Erythroblast (primary cell): ENCODE measurements at places on chromosomes 2 and 18.

GRCh38 chr18:43651057-43651456, 373.8 kb upstream of the SYT4 start:
- DNase-seq, result no peak

DNA sequence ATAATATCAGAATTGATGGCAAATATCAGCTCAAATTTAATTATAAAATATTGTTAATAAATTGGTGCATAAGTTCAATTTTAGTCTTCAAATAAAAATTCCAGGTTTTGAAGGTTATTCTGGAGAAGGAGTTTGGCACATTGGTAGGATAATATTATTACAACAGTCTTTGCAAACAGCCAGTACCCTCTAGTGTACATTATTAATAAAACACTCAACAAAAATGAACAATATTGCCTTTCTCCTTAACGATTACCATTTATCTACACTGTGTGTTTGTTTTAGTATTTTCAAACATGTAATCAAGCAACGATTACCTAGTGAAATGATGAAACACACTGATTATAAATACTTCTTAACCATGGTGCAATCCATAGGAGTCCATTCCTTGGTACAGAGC, 334.0 kb upstream of the FSIP2 start:
- DNase-seq, result no peak

DNA sequence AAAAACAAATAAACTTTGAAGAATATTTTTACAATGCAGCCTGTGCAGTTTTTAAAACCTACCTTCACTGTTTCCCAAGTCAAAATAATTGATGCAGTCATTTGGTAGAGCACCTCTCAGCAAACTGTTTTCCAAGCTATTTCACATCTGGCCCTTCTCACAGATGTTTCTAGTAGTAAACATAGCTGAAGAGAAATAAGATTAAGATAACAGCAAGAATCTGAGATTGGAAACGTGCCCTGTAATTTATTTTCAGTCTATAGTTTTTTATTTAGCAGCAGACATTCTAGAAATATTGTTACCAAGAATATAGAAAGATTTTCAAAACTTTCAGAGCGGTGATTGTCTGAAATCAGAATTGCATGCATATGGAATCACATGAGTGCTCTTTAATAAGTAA, 440.2 kb downstream of the TRIB2 start:
- no peak for DNase-seq

GRCh38 chr2:202718614-202719013, 83.8 kb downstream of the FAM117B start:
- DNase-seq, result no peak

- no peak for DNase-seq
Observed at GRCh38 chr18:13241893-13242175, 23.3 kb downstream of the LDLRAD4 start.

DNA sequence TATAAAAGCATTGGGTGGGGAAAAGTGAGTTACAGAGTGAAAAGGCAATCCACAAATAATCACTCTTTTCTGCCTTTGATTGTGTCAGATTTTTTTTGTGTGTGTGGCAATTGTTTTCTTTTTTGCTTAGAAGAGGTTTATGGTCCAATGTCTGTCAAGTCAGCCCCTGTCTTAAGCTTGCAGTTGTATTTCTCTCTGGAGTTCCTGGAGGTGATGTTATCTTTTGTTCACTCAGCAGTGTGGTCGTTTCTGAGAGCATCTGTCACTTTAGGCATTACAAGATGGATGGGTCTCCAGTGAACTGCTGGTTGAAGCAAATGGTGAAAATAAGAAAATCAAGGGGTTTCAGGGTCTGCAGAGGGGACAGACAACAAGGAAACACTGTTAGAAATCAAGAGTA, 121.3 kb downstream of the GREB1L start:
- no peak for DNase-seq

- DNase-seq, result no peak
Observed at GRCh38 chr2:66070721-66071602, 364.0 kb upstream of the MEIS1 start.

- no peak for DNase-seq
Observed at GRCh38 chr18:32441533-32441932, 29.1 kb downstream of the GAREM1 start.

- DNase-seq, result peak; percentile 47
Observed at GRCh38 chr2:15527074-15527739, 33.9 kb downstream of the NBAS start.
